ENCODE measurements at places on chromosomes 2 and 18.

DNA sequence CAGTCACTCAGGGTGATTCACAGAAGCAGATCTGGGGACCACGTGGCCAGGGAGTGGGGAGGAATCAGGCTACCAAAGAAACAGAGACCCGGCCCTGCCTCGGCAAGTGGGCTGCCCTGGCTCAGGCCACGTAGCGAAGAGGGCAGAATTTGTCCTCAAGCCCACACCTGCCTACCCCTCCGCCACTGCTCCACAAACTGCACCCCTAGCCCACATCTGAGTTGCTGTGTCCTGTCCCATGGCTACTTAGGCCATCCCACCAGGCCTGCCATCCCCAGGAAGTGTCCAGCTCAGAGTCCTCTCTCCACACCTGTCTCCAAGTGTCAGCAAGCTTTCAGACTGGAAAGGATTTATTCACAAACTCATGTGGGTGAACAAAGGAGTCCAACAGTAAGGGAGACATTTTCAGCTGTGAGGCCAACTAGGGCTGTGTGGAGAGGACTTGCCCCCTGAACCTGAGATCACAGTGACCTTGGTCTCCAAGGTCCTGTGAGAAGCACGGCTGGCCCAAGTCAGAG is 31.7 kb upstream of the ASPRV1 start:
- no peak for DNase-seq

DNA sequence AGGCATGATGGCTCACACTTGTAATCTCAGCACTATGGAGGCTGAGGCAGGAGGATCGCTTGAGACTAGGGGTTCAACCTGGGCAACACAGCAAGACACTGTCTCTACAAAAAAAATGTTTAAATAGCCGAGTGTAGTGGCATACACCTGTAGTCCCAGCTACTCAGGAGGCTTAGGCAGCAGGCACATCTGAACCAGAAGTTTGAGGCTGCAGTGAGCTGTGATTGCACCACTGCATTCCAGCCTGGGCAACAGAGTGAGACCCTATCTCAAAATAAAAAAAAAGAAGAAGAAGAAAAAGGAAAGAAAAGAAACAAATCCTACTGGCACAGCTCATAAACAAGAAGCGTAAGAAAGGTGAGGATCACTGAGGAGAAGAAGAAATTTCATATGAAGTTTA is 19.9 kb downstream of the METTL4 start:
- no peak for DNase-seq

- DNase-seq: no peak
These were observed 94.2 kb upstream of the STPG4 start for GRCh38 chr2:47249157-47249900.

GRCh38 chr2:189176516-189176915 is 3.0 kb downstream of the COL5A2 start:
- no peak for DNase-seq

DNA sequence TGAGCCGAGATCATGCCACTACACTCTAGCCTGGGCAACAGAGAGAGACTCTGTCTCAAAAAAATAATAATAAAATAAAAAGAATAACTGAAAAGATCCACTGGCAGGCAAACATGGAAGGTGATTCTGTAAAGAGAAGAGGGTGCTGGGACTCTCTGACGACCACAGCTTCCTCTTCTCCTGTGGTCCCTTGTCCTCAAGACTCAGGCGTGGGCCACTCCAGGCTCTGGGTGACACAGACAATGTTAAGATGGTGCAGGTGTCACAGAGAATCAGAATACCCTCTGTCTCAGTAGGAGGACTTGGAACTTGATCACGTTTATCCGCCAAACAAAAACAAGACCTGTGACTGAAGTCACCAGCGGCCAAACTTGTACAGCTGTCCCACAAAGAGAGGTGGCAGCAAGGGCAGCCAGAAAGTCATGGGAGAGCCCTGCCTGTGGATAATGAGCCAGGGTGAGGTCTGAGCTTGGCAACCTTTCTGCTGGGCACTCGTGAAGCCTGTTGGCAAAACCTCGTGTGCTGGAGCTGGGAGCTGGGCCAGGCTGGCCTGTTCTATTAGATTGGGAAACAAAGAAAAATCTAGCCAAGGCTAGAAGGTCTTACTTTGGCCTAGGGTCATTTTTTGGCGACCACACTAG is 76.4 kb upstream of the ITGA6 start:
- DNase-seq: no peak

DNA sequence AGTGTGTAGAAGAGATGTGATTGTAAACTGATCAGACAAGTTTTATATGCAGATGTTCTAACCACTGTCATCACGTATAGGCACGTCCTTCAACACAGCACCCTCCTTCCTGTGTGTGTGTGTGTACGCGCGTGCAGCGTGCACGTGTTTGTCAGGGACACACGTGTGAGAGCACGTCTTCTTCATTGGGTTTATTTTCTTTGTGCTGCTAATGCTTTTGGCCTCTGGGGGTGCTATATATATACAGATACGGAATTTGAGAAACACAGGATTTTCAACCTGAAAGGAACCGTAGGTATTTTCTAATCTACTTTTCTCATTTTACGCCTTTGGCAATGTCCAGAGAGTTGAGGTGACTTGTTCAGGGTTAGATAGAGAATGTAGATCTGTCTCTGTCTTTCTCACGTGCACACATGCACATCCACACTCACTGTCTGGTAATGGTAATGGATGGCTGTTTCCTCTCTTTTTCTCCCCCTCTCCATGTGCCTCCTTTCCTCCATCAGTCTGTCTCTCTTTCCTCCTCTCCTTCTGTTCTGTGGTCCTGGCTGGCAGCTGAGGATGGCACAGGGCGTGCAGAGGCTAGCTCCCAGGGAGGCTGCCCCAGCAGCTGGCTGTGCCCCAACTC is 13.4 kb upstream of the CELF4 start:
- no peak for DNase-seq

DNA sequence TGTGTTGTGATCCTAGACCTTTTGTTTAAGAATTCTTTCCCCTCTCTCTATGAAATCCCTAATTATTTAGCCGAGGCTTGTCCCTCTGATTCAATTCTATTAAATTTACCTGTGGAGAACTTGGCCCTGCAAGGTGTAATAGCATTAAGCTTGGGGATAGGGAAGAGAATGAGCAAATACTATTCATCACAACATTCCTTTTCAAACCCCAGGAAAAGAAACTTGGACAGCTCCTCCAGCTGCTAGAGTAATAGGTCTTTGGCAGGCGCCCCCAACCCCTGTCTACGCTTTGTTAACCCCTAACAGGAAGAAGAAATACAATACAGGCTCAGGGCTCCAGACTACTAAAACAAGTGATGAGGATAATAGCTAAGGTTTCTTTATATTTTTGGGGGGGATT is 957.0 kb downstream of the CPS1 start:
- no peak for DNase-seq

DNA sequence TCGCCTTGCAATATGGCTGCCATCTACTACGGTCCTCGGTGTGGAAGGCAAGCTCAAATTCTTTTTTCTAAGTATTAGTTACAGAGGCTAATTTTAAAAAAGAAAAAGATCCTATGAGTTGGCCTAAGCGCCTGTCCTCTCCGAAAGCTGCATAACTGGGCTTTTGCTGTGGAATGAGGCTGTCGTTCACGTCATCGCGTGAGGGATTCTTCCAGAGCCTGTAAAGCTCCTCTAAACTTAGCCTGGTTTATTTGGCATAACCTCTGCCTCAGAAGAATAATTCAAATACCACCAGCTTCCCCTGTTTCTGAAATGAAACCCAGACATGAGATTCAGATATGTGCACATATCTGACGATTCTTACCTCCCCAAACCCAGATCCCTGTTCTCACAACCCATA is 187.4 kb downstream of the DNER start:
- DNase-seq: no peak

DNA sequence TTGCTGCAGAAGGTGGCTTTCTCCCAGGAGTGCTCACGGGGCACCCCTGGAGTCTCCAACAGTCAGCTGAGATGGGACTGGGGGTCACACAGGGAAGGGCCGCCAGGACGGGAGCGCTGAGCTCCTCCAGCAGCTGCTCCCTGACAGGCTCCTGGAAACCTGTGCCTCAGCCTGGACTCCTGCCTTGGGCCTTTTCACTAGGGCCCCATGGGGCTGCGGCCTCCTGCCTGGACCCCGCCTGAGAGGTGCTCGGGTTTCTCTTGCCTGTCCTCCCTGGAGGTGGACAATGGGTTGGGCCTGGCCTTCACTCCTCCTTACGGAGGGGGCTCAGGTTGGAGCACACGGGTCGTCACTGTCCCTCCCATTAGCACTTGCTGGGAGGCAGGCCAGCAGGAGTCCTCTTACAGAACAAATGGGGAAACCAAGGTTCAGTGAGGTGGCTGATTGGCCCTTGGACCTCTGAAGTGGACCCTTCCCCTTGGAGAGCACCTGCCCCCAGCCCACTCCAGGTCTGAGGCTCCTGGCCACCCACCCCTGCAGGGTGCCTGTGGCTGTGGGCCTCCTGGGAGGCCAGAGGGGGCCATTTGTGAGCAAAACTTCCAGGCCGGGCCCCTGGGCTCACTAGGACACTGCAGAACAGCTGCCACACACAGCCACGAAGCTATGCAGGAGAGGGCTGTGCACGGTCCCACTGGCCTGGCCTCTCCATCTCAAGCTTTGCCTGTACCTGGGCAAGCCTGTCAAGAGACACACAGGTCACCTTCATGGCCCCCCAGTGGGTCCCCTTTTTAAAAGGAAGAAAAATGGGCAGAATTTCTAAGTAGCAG is 57.1 kb upstream of the ODC1 start:
- DNase-seq: no peak

DNA sequence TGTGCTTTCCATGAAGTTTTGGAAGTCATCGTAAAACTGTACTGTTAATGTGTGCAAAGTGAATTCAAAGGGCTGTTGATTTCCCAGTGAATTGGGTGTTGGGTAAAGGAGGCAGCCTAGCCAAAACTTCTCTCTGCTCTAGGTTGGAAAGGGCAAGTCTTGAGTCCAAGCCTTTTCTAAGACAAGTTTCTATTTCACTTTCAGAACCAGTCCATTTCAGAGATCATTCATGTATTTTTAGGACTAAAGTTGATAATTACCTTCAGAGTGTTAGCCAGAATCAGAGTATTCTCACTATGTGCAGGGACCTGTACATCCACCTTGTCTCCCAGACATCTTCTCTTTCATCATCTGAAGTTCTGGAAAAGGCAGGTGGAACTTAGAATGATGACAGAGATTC is 636.1 kb upstream of the KLHL29 start:
- DNase-seq: no peak

DNA sequence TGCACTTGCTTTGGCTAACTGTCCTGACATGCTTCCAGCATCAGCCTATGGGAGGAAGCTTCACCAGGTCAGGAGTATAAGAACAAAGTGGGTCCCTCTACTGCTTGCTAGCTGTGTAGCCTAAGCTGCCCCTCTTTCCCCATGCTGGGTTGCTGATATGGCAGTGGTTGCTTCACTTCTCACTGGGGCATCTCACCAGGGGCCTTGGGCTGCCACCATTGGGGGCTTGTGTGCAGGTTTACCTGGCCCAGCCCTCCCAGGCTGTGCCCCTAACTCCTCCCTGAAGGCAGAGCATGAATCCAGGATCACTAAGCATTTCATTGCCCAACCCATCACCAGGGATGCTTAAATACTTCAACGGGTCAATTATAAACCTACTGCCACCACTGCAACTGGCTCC is 817.1 kb upstream of the TMEFF2 start:
- no peak for DNase-seq

DNA sequence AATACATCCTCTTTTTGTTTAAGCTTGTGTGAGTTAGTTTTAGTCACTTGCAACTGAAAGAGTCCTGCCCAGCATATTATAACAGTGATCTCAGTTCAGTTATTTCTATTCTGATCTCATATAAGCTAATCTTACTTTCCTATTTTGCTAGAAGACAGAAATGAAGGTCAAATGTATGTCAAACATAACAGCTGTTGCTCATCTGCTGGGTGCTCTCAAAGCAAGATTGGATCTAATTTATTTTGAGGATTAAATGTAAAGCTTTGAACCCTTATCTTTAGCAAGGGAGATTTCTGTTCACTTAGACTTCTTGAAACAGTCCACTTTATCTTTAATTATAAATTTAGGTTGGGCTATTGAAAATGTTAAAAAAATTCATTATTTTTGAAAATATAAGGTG is 31.2 kb downstream of the CRYGD start:
- no peak for DNase-seq

DNA sequence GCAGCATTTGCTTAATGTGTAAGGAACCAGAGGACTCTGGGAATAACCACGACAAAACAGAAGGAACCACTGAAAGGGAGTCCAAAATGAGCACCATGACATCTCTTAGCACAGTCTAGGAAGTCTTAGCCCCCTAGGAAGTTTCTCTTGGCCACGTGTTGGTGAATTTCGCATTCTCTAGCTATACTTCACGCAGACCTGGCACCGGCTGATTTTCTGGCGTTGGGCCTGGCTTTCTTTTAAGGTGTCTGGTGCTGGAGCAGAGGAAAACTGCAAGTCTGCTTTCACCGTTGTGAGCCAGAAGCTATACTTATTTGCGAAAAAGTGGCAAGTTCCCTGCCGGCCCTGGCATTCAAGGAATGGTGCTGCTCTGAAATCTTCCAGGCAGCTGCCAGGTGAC is 156.9 kb downstream of the COL4A4 start:
- no peak for DNase-seq

Measured in T-helper 9 cell (primary cell).